ENCODE measurements at places on chromosomes 11 and 22. TPM values are rescaled to one million over a fixed set of nuclear protein-coding genes. Genes with fewer than 3 reads are reported as not detected.

- peak; percentile 32 for DNase-seq
Measured at GRCh38 chr11:102705626-102706025, at the start of gene MMP27. MMP27 (minus strand) TSS chr11:102705769; CDS start chr11:102705714, 55 bp downstream.

GRCh38 chr11:10450462-10451425 is 4.3 kb upstream of the AMPD3 start:
- DNase-seq, result peak; percentile 13

DNA sequence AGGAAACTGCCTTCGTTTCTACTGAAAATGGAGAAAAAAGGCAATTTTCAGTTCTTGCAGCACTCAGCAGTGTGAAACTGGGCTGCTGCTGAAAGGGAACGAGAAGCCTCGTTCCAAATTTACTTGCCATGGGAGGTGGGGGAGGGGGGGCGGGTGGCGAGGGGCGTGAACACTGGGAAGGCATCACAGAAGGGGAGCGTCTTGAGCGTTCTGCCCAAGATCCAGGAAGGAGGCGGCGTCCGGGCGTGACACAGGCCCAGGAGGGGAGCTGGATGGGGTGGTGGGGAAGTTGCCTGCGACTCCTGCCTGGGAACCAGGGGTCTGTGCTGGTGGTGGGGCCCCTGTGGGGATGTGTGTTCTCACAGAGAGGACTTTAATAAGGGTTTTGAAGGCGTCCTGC is 213.5 kb downstream of the CTTN start:
- DNase-seq, result no peak

- no peak for DNase-seq
Measured at GRCh38 chr11:39741066-39741465, 1718.4 kb downstream of the LRRC4C start.

DNA sequence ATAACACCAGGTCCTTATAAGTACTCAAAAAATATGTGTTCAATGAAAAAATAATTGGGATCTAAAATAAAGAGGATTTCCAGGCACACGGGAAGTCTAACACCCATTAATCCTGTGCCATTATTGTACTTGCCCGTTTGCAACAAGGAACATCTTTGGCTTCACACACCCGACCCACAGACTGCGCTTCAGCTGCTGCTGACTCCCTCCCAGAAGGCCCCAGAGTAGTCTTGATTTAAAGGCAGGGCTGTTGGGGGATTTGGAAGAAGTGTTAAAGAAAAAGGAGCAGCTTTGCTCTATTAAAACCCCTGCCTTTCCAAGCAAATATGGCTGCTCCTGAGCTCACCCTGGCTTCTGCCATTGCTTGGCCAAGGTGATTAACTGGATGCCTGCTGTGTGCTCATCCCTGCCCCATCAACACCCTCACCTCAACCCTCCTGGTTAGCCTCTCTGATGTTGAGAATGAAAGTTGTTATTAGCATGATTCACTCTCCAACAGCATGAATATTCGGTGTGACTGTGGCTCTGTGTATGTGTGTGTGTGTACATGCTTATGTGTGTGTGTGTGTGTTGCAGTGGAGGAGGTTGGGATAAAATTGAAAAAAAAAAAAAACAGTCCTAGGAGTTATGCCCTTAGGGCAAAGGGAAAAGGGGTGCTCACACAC is 76.1 kb downstream of the KIRREL3 start:
- no peak for DNase-seq

DNA sequence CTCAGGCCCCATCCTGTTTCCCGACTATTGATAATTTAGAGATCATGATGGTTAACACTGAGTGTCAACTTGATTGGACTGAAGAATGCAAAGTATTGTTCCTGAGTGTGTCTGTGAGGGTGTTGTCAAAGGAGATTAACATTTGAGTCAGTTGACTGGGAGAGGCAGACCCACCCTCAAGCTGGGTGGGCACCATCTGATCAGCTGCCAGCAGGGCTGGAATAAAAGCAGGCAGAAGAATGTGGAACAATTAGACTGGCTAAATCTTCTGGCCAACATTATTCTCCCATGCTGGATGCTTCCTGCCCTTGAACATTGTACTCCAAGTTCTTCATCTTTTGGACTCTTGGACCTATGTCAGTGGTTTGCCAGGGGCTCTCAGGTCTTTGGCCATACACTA is 1170.0 kb upstream of the CNTN5 start:
- no peak for DNase-seq

The DCDC1 gene
- total RNA-seq, result under 0.01 TPM

The UPK3A gene
- total RNA-seq, result not detected

The GRIK4 gene
- under 0.01 TPM for total RNA-seq

All from fibroblast of villous mesenchyme (primary cell).